ENCODE measurements at places on chromosomes 7 and 10. TPM values are rescaled to one million over a fixed set of nuclear protein-coding genes. Genes with fewer than 3 reads are reported as not detected.
A peak's percentile ranks its signal among the peaks of the same experiment; 100 is the strongest.

GRCh38 chr7:26329520-26330255 lies 38.0 kb downstream of the SNX10 start:
- DNase-seq: no peak

Gene NKX2-3
- total RNA-seq: not detected

DNA sequence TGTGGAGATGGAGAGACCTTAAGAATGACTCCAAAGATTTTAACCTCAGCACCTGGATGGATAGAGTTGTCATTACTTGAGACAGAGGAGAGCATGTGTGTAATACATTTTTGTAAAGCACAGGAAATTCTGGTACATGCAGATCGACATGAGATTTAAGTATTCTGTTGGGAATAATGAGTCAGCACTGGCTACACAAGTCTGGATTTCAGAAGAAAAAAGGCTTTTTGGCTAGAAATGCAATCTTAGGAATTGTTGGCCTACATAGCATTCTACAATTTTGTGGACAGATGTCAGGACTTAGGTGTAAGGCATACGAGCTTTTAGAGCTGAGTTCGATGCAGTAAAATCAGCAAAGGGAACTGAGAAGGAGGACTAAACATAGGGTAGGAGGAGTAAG lies 24.1 kb upstream of the ANKRD30A start:
- no peak for DNase-seq

GRCh38 chr10:84452003-84452402 lies 123.6 kb downstream of the CCSER2 start:
- no peak for DNase-seq

DNA sequence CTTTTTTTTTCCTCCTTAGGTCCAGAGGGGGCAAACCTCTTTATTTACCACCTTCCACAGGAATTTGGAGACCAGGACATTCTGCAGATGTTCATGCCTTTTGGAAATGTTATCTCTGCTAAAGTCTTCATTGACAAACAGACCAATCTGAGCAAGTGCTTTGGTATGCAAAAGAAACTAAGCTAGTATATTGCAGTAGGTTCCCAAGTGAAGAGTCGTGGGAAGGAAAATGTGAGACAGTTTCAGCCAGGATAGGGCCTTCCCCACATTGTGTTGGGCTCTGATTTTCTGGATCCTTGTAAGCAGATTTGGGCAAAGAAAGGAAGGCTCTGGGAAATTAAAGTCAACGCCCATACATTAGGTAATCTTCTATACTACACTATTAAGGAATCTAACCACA lies 285.6 kb downstream of the USP6NL start:
- no peak for DNase-seq

DNA sequence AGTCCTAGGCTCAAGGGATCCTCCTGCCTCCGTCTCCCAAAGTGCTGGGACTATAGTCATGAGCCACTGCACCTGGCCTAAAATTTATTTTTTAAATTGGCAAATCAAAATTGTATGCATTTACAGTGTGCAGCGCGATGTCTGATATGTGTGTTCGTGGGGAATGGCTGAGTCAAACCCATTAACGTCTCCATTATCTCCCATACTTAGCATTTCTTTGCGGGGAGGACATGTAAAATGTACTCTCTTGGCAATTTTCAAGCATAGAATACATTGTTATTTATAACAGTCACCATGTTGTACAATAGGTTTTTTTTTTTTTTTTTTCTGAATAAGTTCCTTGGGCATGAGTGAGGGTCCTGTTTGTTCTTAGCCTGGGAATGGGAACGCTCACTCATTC lies 3.8 kb downstream of the TMEM184A start:
- DNase-seq: no peak

DNA sequence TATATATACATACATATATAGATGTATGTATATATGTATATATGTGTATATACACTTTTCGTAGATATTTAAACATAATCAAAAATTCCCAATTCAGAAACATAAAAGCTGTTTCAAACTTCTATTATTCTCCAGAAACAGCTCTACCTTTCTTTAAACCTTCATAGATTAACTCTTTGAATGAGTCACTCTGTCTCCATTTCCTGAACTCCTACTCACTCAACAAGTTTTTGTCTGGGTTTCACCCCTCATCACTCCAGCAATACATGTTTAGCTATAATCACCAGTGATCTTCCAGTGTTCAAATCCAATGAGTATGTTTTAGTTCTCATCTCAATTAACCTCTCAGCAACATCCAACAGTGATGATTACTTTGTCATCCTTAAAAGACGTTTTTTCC lies 9.6 kb downstream of the DGKB start:
- DNase-seq: no peak

Gene NME8
- 1.2 TPM for total RNA-seq

Gene THSD7A
- 30.9 TPM for total RNA-seq

GRCh38 chr10:124094419-124094785 lies 1.0 kb upstream of the CHST15 start:
- no peak for DNase-seq

DNA sequence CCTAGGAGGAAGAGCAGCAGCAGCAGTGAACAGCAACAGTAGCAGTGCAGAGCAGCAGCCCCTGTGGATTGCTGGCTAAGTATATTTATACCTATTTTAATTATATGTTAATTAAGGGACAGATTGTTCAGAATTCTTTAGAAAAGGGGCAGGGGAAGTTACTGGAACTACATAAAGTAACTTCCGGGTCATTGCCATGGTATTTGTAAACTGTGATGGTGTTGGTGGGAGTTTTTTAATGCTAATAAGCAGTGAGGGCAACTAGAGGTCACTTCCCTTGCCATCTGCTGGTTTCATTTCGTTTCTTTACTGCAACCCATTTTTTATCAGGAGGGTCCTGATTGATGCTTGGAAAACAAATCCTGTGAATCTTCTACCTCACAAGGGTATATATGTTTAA lies 229.8 kb upstream of the PODXL start:
- DNase-seq: no peak

Gene TBX20
- not detected for total RNA-seq

- no peak for DNase-seq
These were observed 5.9 kb downstream of the SLIT1 start for GRCh38 chr10:97179731-97180362.

Gene CCDC186
- total RNA-seq: 23.1 TPM

Gene PRR15
- not detected for total RNA-seq

DNA sequence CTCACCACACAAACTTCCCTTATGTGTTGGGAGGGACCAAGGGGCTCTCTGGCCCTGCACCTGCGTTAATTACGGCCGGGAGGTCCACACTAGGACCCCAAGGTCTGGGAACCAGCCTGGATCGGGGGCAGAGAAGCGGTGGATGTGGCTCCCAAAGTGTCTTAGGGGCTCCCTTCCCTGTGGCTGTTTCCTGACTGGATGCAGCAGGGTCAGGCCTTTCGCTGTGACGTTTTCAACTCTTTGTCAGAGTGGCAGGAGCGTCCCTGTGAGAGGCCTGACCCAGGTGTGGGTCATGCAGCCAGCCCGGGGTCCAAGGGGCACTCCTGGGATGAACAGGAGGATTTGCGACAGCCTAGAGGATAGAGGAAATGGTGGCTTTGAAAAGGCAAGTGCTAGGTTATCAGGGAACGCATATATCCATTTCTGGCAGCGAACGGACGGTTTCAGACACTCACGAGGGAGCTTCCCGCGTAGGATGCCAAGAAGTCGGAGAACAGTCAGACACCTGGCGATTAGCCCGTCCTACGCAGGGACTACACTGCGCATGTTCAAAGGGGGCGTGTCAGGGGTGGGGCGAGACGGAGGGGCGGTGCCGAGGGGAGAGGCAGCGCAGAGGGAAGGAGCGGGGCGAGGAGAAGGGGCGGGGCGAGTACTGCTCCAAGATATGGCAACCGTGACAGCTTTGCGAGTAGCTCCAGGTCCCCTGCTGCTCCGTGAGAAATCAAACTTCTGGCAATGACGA lies 46.2 kb upstream of the ZNF716 start:
- DNase-seq: peak; percentile 72

Gene COPS6
- 76.2 TPM for total RNA-seq

DNA sequence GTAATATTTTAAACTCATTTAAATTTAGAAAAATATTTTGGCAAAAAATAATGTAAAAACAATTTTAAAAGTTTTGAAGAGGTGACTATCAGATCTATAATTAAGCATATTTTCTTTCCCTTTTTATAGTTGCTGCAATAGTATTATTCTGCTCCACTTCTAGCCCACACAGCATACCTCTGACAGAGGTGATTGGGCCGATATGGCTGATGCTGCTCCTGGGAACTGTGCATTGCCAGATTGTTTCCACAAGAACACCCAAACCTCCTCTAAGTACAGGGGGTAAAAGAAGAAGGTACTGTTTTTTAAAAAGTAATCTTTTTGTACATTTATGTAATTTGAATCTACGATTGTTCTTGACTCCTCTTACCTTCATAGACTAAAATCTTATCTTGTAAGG lies 110.1 kb downstream of the PHTF2 start:
- no peak for DNase-seq

- DNase-seq: no peak
These were observed 1.6 kb downstream of the GLCCI1 start for GRCh38 chr7:7970237-7970530.

- no peak for DNase-seq
These were observed 27.2 kb downstream of the CACNA2D1 start for GRCh38 chr7:82416402-82416801.

GRCh38 chr7:74405899-74406512 lies 47.7 kb upstream of the GTF2IRD1 start:
- DNase-seq: no peak

Gene ANKRD1
- 0.36 TPM for total RNA-seq

DNA sequence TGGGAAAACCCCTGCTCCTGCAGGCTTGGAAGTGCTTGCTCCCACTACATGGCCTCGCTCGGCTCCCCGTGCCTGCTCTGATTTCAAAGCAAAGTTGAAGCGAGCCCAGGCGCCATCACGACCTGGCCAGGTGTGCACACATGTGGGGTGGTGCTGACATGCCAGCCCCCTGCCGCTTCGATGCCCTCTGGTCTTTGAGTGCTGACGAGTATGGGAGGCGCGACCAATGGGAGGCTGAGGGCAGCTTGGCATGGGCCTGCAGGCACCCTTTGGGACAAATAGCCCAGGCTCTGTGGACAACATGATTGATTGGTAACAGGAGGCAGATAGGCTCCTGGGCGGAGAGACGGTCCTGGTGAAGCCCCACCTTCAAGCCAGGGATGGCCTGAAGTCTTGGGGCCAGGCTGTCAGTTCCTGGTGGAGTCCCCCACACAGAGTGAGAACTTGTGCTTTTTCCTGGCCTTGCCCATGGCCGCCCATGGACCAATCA lies 252.4 kb upstream of the SEMA3A start:
- DNase-seq: no peak

GRCh38 chr7:43756368-43757072 lies 2.0 kb upstream of the BLVRA start:
- no peak for DNase-seq

Gene C7orf57
- not detected for total RNA-seq

Gene PLEKHA1
- total RNA-seq: 41.2 TPM

DNA sequence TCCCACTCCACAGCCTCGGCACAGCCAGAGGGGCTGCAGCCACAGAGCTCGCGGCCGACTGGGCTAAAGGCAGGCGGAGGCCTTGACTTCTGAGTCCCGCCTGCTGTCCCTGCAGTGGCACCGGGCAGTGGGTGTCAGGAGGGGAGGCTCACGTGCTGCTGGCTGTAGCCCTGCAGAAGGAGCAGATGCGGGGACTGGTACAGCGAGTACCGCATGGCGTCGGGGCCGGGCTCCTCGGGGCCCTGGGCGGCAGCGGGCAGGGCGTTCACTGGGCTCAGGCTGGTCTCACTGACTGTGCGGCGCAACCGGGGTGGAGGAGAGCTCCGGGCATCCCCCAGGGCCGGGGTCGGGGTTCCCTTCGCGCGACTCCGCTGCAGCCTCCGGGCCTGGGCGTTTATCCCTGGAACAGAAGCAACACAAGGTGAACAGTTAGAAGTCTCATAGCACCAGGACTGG lies 25.6 kb downstream of the PAPOLB start:
- DNase-seq: no peak

Gene MYL7
- not detected for total RNA-seq

DNA sequence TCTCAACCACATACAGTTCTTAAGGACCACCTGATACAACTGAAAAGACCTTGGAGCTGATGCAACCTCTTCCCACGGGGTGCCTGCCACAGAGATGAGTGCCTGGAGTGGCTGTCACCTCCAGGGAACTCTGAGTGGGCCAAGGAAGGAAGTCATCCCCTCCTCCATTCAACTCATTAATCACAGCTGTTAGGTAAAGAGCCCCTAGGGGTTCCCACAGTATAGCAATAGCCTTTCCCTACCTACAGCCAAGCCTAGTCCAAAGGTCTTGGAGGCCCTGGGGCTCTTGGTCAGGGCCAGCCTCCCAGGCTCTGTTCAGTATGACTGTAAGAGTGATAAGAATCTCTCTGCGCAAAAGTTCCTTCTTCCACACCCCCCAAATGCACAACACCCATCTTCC lies 70.4 kb upstream of the NFE2L3 start:
- no peak for DNase-seq

DNA sequence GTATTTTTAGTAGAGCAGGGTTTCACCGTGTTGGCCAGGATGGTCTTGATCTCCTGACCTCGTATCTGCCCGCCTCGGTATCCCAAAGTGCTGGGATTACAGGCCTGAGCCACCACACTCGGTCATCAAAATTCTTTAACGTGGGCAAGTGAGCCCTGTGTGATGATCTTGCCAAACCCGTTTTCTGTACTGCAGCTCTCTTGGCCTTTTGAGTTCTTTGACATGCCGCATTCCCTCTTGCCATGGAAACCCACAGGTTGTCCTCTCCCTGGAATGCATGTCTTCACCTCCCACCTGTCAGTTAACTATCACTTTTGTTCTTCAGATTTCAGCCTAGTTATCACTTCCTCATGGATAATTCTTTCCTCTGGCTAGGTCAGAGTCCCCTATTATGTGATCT lies 5.0 kb downstream of the NUP205 start:
- no peak for DNase-seq

Gene ANKRD7
- total RNA-seq: 1.0 TPM

GRCh38 chr10:17146892-17147291 lies 17.3 kb upstream of the CUBN start:
- DNase-seq: no peak

DNA sequence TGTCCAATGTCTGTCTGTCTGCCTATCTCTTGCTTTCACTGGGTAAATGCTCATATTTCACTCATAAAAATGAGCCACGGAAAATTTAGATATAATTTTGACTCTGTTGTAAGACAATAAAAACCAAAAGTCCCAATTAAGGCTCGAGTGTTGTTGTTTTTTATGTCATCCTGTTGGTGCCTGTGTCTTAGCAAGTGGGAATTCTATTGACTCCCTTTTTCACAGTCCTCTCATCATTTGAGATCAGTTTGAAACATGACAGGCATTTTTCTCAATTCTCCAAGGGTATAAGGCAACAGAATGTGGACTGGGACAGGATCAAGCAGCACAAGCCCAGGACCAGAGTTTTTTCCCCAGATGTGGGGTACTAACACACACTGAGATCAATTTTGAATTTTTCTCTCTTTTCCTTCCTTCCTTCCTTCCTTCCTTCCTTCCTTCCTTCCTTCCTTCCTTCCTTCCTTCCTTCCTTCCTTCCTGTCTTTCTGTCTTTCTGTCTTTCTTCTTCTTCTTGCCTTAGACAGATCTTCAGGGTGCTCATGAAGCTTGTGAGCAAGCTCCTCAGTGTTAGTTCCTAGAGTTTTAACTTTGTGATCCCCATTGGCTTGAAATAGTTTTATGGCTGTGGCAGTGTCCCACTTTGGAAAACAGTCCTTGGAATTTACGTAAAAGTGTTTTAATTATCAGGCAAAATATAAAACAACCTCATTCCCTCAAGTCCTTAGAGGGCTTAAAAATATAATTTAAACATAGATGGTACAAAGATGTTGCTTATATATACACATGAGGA lies 3.2 kb upstream of the NEUROD6 start:
- DNase-seq: no peak

Measured in sciatic nerve (tissue), 2 donors.